ENCODE measurements at places on chromosomes 16 and 17.

DNA sequence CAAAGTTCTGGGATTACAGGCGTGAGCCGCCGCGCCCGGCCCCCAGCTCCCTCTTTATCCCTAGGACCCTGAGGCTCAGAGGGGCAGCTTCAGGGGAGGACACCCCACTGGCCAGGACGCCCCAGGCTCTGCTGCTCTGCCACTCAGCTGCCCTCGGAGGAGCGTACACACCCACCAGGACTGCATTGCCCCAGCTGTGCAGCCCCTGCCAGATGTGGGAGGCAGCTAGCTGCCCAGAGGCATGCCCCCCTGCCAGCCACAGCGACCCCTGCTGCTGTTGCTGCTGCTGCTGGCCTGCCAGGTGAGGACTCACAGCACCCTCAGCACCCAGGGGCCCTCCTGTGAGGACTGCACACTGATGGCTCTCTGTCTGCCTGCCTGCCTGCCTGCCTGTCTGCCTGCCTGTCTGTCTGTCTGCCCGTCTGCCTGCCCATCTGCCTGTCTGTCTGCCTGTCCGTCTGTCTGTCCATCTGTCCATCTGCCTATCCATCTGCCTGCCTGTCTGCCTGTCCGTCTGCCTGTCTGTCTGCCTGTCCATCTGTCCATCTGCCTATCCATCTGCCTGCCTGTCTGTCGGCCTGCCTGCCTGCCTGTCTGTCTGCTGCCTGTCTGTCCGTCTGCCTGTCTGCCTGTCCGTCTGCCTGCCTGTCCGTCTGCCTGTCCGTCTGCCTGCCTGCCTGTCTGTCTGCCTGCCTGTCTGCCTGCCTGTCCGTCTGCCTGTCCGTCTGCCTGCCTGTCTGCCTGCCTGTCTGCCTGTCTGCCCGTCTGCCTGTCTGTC, 5.0 kb downstream of the GCGR start:
- DNase-seq: no peak

- no peak for DNase-seq
Measured at GRCh38 chr17:59676716-59677115, 30.5 kb downstream of the PTRH2 start.

DNA sequence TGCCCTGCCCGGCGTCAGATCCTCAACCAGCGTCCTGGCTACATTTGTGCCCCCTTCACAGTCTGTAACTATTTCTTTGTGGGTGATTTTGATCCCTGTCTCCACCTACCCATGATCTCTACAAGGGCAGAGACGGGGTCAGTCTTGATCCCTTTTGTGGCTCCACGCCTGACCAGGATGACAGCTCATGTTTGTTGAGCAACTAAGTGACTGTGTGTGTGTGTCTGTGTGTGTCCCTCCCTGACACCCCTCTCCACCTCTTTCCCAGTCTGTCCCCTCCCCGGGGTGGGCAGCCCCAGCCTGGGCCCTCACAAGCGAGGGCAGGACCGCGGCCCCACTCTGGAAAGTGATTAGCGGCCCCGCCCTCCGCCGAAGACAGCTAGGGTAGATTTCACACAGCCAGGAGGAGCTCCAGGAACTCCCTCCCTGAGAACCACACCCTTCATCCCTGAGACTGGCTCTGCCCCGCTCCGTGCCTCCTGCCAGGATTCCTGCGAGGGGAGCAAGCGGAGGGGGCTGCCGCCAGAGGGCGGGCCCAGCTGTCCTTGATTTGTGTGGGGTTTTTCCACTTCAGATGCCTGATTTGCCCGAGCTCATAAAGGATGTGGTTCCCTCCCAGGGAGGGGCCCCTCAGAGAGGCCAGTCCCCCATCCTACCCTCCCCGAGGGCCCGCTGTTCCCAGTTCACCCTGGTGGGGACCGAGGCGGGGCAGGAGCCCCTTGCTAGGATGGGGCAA, 5.3 kb upstream of the HS3ST6 start:
- no peak for DNase-seq

DNA sequence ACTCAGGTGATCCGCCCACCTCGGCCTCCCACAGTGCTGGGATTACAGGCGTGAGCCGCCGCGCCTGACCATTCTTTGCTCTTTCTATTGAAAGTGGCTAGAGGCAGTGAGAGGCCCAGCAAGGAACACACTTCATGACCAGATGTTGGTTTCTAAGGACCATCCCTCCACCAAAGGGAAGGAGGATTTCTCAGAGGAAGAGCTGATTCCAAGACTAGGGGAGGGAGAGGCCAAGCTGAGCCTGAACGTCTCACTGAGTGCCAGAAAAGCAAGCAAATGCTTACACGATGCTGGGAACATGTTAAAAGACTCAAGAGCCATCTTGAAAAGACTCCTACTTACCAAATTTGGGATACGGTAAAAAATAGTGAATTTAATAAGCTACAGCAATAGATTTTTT, 79.2 kb downstream of the MRM3 start:
- no peak for DNase-seq

DNA sequence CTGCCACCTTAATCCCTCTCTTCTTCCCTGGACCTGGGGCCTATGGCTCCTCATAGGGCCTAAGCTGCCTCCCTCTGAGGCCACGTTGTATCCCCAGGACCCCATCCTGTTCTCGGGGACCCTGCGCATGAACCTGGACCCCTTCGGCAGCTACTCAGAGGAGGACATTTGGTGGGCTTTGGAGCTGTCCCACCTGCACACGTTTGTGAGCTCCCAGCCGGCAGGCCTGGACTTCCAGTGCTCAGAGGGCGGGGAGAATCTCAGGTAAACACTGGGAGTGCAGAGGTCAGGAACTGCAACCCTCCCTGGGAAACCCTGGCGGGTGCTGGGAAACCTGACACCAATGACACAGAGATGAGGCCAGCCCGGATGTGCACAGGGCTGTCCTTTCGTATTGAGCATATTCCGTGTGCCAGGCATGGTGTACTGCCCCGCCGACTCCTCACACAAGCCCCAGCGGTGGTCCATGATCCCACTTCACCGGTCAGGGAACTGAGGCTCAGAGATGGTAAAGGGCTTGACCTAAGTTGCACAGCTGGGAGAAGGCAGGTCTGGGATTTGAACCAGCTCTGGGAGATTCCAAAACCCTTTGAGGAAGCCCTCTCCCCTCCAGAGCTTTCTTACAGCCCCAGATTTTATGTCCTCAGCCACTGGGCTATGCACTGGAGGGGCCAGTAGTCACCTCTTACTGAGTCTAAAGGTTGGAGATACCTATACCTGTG, 22.9 kb downstream of the ANKRD40 start:
- DNase-seq: no peak

DNA sequence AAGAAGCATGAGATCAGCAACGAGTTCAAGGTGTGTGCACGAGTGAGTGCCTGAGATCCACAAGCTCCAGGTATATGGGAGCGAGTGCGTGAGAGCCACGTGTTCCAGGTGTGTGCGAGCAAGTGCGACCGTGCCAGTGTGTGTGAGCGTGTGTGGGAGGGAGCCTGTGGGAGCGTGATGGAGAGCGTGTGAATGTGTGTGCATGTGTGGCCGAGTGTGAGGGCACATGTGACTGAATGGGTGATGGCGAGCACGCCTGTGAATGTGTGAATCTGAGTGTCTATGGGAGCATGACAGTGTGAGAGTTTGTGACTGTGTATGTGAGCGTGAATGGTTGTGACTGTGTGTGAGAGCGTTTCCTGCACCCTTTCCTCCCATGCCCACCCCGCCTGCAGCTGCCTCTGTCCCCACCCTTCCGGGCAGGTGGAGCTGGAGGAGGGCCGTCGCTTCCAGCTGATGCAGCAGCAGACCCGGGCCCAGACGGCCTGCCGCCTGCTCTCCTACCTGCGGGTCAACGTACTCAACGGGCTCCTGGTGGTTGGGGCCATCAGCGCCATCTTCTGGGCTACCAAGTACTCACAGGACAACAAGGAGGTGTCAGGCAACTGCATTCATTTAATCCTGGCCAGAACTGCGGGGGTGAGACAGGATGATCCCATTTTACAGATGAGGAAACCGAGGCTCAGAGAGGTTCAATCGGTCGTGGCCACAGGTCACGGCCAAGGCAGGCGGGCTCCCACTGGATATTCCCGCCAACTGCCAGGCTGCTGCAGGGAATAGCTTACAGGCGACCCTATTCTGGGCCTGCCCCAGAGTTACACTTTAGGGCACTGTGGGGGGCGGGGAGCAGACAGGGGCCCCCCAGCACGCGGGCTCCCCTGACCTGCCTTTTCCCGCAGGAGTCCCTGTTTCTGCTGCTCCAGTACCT, 3.7 kb downstream of the TMC8 start:
- peak; percentile 72 for DNase-seq

GRCh38 chr17:83002118-83002805, 77.1 kb upstream of the METRNL start:
- DNase-seq: no peak

DNA sequence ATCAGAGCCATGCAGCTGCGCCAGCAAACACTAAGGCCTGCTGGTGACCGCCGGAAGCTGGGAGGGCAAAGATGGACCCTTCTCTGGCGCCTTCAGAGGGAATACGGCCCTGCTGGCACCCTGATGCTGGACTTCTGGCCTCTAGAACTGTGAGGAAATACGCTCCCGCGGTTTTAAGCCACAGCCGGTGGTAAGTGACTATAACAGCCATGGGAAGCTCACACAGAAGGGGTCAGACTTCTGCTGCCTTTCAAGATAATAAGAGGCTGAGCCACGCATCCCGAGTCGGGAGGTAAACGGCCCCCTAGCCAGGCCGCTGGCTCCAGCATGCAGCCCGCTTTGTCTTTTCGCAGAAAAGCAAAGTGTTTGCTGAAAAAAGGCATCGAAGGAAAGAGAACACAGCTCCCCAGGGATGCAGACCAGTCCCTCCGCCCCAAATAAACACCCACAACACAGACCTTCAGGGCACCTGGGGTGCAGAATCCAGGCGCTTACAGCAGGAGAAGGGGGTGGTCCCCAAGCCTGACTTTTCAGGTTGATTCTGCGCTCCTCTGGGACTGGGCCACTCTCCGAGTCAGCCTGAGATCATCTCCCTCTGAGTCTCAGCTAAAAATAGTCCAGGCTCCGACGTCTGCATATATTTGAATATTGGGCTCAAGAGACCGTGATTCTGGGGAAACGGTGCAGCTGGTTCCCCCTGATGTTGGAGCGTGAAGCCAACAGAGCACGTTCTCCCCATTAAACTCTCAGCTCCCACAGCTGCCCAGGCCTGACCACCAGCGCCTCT, 89.7 kb downstream of the MGAT5B start:
- no peak for DNase-seq

DNA sequence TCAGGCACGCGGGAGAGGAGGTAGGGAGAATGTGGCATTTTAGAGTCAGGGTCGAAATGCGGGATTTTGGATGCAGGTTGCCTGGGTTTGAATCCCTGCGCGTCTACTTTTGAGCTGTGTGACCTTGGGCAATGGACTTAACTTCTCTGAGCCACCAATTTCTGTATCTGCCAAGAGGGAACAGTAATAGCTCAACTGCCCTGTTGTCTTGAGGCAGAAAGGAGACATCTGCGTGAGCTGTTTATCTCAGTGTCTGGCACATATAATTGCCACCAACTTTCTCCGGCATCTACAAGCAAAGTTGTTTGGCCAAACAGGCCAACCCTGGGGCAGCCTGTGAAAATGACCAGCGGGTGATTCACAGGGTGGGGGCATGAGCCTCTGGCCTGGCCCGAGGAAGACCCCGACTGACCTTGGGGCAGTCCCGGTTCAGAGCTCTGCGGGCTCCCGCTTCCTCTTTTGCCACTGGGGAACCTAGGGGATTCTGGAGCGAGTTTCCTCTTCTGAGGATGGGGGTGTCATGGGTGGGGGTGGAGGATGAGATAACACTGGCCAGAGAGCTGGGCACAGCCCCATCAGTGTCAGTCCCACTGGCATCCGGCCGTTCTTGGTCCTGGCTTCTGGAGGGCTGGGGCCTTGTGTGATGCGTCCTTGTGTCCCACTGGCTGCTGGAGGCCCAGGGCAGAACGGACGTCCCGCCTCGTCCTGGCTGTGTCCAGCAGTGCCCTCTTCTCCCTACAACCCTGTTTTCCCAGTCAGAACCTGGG, 1.3 kb downstream of the SNN start:
- DNase-seq: no peak

- no peak for DNase-seq
Measured at GRCh38 chr16:82067042-82067803, 32.2 kb downstream of the HSD17B2 start.

DNA sequence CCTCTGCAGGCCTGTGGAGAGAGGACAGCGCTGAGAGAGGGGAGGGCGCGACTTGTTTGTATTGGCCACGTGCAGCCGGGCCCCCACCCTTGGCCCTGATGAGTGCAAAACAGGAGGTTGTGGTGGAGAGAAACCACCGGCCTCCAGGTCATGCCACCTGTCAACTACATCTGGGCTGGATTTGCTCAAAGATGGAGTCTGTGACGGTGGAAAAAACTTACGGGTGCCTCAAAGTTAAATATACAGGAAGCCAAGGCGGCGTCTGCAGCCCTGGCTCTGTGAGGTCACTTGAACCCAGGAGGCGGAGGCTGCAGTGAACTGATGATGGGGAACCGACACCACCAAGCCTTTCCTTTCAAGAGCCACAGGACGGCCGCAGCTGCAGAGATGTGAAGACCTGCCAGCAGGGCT, 15.7 kb downstream of the C16orf74 start:
- DNase-seq: peak; percentile 5

GRCh38 chr17:49511810-49512209, 16.7 kb downstream of the NGFR start:
- no peak for DNase-seq

DNA sequence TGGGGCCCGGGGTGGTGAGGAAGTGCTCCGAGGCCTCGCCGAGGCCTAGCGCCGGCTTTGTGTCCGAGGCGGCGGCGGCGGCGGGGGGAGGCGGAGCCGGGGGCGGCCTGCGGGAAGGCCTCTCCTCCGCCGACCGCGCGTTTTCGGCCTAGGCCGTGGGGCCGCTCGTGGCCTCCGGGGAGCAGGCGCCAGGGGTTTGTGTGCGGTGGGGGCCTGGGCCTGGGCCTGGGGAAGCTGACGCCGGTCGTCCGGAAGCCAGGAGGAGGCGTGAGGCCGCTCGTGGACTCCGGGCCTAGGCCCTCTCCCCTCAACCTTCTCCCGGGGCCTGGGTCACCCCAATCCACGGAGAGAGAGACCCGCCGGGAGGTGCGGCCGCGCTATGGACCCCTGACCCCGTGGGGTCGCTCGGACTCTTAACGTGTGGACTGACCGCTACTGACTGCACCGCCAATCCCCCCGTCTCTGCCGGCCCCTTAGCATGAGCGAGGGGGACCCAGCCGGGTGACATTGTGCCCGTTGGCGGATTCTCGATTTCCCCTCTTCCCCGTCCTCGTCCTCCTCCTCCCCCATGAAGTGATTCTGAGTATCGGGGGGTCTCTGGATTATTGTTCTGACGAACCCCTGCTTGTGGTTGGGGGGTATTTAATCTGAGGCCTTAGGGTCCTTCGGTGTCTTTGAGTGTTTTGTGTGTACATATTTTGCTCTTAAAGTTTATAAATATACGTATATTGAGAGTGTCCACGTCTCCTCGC, 660 bp downstream of the RBBP6 start:
- peak; percentile 34 for DNase-seq

DNA sequence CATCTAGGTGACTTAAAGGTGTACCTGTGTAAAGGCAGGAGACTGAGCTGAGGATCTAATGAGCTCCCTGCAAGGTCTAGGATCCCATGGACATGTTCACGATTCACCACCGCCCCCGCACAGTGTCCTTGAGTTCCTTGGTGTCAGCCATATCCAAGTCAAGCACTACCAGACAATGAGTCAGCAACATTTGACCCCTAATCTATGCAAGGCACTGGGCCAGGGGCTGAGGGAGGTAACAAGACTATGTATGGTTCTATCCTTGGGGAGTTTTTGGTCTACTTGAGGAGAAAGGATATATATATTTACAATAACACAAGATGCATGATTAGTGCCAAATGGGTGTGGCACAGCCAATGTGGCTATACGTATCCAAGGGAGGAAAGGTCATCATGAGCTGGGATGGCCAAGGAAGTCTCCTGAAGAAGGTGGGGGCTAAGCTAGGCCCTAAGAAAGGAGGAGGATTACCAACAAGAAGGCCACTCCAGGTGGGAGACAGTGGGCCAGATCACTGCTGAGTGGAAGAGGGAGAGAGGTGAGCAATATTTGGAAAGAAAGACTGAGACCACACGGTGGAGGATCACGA, 35.0 kb downstream of the ITGB3 start:
- DNase-seq: no peak
